ENCODE measurements at places on chromosomes 6 and 20.

GRCh38 chr6:169897601-169898358 lies 146.4 kb downstream of the ERMARD start:
- no peak for DNase-seq

GRCh38 chr6:56688521-56688920 lies 45.8 kb upstream of the DST start:
- no peak for DNase-seq

GRCh38 chr6:148263010-148263409 lies 79.6 kb upstream of the SASH1 start:
- DNase-seq, result no peak

GRCh38 chr6:136860043-136860442 lies 37.7 kb downstream of the PEX7 start:
- DNase-seq, result no peak

DNA sequence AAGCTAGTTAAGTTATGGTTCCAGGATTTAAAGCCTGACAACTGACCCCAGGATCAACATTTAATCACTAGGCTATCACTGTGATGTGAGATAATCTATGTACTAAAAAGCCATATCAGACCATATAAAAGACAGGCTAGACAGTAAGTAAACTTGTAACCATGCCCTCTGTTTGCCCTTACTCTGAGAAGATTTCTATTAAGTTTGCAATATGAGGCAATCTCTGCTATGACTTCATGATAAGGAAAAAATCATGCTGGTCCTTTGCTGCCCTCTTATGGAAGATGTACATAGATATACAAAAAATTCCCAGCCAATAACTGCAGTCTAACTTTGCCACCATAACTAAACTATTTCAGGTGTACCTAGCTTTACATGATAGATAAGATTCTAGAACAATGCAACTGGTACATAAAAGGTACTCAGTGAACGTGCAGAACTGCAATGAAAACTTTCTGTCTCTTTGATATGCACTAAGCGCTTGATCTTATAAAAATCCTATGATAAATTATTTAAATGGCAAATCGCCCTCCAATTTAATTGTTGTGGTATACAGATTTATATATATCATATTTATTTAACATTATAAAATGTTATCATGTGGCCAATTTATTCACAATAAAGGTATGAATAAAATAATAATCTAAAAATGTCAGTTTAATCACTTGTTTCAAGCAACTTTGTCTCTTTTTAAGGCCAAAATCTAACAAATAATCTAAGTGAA lies 70.5 kb downstream of the FAM217A start:
- DNase-seq, result no peak

DNA sequence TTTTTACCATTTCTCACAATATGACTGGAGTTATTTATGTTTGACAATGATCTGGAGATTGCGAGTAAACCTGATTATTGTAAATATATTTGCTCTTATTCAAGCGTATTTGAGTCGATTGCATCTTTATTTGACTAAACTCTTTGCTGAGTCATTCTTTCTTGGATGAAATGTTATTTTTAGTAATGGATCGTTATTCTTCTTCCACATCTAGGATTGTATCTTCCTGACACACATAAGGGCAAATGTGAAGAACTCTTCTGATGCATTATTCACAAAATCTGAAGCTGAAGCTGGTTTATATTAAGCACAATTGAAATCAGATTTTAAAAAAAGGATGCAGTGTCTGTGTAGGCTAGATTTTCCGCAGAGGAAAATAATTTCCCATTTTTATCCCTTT lies 68.2 kb downstream of the SEL1L2 start:
- DNase-seq, result no peak

DNA sequence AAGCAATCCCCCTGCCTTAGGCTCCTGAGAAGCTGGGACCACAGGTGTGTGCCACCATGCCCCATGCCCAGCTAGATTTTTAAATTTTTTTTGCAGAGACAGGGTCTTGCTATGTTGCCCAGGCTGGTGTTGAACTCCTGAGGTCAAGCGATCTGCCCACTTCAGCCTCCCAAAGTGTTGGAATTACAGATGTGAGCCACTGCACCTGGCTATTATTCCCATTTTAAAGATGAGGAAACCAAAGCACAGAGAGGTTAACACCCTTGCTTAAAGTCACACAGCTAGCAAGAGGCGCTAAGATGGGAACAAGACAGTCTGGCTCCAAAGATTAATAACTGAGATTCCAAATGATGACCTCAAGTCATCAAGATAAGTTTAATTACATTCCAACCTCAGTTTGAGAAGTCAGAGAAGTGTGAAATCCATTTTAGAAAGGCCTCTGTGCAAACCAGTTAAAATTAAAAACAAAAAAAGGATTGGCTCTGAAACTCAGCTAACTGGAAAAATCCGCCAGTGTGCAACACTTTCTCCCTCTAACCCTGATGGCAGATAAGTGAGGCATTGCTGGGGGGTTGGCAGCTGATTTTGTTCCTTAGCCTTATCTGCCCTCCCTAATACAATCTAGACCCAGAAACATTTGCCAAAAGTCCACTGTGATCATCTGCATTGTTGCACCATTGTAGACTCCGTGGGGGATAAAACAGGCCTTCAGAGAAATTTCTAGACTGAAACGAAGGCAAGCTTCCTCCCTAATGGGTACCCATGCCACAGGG lies 55.5 kb downstream of the CPNE5 start:
- DNase-seq, result no peak

DNA sequence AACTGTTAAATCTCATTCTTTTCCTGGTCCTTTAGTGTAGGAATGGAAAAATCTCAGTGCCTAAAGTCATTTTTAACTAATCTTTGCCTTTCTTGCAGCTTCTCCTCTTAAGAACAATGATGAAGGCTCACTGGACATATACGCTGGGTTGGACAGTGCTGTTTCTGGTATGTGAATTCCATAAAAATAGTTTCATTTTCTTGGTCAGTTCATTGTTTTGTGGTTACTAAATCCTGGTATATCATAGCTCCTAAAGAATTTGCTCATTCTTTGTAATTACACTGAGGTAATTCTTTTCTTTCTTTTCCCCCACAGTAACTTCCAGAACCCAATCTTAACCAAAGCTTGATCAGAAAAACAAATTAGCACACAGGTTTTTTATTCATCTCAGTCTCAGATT lies 23.4 kb downstream of the CASP8AP2 start:
- no peak for DNase-seq

GRCh38 chr6:29845405-29846006 lies 17.9 kb downstream of the HLA-G start:
- DNase-seq, result no peak

- no peak for DNase-seq
Observed at GRCh38 chr20:13492001-13492481, 146.7 kb downstream of the TASP1 start.

DNA sequence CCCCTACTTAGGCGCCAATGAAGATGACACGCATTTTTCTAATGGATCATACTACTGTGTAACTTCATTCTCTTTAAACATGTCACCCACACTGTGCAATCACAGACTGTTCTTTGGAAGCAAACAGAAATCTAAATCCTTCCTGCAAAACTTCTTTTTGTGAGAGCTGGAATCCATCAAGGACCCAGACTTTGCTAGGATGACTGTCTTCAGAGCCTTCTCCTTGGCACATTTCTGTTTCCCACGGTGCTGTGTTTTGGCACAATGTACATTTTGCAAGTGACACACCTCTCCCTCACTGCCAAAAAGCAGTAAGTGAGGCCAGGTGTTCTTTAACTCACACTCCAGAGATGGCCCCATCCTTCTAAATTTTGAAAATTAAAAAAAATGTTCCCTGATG lies 21.7 kb upstream of the TAGAP start:
- no peak for DNase-seq

GRCh38 chr6:30554962-30555815 lies 1.1 kb downstream of the GNL1 start:
- no peak for DNase-seq

DNA sequence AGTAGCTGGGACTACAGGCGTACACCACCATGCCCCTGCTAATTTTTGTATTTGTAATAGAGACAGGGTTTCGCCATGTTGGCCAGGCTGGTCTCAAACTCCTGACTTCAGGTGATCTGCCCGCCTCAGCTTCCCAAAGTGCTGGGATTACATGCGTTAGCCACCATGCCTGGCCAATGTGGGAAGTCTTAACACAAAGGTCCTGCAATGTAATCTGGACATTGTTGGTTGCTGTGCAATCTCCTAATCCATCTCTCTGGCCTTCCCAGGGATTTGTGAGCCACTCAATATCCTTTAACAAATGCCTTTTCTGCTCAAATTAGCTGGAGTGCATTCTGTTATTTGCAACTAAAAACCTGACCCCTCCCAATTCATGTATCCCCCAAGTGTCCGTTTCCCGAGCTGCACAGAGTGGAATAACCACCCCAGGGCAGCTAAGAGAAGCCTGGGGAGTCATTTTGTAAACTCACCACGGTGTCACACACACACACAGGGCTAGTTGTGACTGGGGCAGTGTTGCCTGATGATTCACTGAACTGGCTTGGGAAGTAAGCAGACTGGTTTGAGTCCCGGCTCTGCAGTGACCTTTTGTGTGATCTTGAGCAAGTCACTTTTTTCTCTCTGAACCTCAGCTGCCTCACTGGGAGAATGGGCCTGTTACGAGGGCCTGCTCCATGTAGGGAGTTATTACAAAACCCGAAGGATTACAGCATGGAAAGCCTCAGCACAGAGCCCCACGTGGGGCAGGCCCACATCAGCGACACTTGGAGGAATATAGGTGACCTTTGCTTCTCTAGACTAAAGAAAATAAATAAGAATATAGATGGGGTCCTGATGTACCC lies 152.3 kb downstream of the ZMYND8 start:
- DNase-seq, result no peak

DNA sequence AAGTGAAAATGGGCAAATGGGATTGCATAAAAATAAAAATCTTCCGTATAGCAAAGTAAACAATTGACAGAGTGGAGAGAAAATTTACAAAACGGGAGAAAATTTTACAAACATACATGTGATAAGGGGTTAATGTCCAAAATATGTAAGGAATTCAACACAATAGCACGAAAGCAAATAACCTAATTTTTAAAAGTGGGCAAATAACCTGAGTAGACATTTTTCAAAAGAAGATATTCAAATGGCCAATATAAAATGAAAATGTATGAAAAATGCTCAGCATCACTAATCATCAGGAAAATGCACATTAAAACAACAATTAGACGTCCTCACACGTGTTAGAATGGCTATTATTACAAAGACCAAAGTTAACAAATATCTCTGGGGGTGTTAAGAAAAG lies 441.5 kb downstream of the HTR1B start:
- no peak for DNase-seq

- no peak for DNase-seq
Observed at GRCh38 chr20:47578543-47578942, 76.9 kb downstream of the NCOA3 start.

DNA sequence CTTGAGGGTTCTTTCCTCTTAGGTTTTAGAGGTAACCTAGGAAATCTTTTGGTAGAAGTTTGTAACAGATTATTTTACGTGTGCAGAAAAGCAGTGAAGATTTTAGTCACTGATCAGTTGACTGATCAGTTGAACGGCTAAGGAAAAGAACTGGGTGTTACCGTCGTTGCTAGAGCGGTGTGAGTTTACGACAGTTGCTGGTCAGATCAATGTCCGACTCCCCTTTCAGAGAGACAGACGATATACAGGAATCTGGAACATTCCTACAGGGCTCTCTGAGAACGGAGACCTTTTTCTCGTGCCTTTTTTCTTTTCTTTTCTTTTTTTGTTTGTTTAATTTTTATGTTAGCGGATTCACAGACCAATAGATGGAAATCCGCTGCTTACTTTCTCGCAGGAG lies 132.1 kb upstream of the ZNF184 start:
- no peak for DNase-seq

DNA sequence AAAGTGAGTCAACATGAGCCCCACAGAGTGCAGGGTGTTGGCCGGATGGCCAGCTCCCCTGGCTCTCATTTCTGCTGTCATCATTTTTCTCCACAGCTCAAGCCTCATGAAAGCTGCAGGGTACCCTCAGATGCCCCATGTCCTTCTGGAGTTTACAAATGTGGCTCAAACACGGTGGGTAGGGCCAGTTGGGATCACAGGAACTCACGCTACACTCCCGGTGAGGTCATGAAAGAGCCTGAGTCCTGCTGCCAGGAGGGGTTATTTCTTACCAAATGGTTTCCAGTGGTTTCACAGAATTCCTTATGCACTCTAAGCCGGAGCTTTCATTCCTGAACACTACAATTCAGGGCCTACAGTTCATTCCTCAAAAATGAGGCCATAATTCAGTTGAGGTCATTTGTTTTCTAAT lies 78.7 kb downstream of the TMEM170B start:
- no peak for DNase-seq

DNA sequence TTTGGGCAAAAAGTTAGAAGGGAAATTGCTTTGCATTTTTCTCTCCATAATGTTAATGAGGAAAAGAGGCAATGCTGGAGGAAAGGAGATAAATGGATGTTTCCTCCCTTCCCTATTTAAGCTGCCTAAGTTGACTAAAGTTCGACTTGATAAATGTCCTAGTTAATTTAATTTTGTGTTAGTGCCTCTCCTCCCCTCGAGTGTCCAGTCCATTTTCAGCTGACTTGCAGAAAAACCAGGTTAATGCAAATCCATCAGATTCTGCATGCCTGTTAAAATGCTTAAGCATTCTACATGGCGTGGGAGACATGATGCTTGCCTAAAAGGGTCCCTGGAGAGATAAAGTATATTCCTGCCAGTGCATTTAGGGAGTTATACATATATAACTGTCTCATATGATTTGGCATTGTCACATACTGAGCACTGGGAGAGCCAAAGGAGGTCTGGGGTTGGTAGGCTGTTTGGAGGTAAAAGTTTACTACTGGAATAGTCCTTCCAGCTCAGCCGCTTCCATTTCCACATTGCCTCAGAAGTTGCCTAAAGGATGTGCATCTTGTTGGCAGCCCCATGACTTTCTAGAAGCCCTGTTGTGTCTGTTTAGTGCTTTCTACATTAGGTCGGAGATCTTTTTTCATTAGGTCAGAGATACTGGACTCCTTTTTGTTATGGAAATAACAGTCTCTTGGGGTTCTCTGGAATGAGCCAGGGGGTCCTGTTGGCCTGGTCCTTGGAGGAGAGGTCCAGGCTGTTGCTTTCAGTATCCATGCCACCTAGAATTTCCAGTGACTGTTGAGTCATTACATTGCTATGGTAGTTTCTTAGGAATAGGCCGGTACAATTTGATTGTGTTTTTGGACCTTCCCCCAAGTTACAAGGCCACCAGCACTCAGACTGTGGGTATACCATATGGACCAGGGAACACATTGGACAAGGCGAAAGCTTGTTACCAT lies 30.4 kb downstream of the JARID2 start:
- no peak for DNase-seq

DNA sequence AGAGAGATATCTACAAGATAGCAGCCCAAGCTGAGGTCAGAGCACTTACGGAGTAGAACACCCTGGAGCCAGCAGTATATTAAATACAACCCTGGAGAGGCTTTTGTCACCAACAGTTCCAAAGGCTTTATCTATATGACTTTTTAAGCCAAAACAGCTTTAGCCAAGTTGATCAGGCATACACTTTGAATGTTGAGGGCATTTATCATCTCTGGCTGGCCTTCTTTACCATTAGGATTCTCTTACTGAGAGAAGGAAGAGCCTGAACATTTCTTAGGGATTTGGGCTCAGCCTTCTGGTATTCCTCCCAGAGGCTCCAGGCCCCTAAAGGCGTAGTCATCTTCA lies 161.3 kb upstream of the RIMS1 start:
- DNase-seq, result no peak
